ENCODE measurements at places on chromosomes 6 and 20. TPM values are rescaled to one million over a fixed set of nuclear protein-coding genes. Genes with fewer than 3 reads are reported as not detected.

The RUNX2 gene
- 8.2 TPM for total RNA-seq

The RIMS4 gene
- not detected for total RNA-seq

The FAM209B gene
- total RNA-seq = not detected

The PLCB4 gene
- total RNA-seq = 5.3 TPM

The MANEA gene
- total RNA-seq = 12.5 TPM

The CYP24A1 gene
- 0.35 TPM for total RNA-seq

The OPN5 gene
- not detected for total RNA-seq

The TRIM15 gene
- not detected for total RNA-seq

The TNNC2 gene
- 678 TPM for total RNA-seq

The LTB gene
- 0.40 TPM for total RNA-seq

The TRIM31 gene
- total RNA-seq = not detected

The CAP2 gene
- total RNA-seq = 262 TPM

The HLA-DRA gene
- 0.47 TPM for total RNA-seq

The PNLDC1 gene
- not detected for total RNA-seq

The TPX2 gene
- 10.5 TPM for total RNA-seq

The MEI4 gene
- not detected for total RNA-seq
